Right lung (tissue), 10 donors: ENCODE measurements at places on chromosomes 16 and 17.

DNA sequence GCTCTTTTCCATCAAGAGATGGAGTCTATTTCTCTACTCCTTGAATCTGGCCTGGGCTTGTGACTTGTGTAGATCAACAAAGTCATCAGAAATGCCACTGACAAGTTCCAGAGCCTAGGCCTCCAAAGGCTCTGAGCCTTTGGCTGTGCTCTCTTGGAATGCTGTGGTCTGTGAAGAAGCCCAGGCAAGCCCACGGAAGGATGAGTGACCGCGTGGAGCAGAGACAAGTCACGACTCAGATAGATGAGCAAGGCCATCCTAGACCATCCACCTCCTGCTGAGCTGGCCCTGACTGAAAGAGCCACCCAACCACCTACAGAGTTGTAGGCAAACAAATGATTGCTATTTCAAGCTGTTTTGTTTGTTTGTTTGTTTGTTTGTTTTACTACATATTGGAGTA is 11.6 kb upstream of the ICAM2 start:
- DNase-seq, result no peak

DNA sequence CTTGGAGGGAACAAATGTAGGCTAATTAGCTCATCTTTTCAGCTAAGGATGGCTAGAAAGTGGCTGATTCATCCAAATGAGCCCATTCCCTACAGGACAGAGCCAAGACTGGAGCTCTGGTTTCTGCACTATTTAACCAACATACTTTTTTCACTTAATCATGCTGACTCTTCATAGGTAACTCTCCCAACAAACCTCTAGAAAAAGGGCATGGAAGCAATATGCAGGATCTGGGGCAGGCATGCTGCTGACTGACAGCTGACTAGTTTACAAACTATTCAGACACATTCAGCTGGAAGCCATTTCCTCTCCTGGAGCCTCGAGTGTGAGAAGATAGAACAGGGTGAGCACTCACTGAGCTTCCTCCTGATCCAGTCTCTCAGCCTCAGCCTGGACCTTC is 6.2 kb downstream of the BECN1 start:
- DNase-seq, result no peak

- no peak for DNase-seq
These were observed 4.9 kb downstream of the LASP1 start for GRCh38 chr17:38874505-38875400.

DNA sequence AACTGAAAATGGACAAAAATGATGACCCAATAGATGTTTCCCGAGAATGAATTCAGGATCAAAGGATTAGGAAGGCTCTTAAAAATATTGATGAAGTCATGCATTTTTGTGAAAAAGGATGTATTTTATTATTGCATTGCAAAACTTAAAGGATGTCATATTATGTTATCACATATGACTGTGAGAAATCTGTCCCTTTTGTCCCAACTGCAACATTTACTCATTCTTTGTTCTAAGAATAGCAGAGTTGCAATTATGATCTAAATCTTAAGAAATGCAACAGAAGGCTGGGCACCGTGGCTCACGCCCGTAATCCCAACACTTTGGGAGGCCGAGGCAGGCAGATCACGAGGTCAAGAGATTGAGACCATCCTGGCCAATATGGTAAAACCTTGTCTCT is 13.1 kb upstream of the MYH13 start:
- DNase-seq, result no peak

- DNase-seq, result no peak
These were observed 24.8 kb upstream of the CACNA1H start for GRCh38 chr16:1127971-1128715.

DNA sequence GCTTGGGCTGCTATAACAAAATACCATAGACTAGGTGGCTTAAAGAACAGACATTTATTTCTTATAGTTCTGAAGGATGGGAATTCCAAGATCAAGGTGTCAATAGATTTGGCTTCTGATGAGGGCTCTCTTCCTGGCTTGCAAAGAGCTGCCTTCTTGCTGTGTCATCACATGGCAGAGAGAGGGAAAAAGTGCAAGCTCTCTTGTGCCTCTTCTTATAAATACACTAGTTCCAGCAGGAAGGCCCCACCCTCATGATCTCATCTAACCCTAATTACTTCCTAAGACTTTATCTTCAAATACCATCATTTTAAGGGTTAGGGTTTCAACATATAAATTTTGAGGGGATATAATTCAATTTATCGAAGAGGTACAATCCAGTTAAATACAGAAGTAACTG is 30.6 kb downstream of the ABCA9 start:
- no peak for DNase-seq

DNA sequence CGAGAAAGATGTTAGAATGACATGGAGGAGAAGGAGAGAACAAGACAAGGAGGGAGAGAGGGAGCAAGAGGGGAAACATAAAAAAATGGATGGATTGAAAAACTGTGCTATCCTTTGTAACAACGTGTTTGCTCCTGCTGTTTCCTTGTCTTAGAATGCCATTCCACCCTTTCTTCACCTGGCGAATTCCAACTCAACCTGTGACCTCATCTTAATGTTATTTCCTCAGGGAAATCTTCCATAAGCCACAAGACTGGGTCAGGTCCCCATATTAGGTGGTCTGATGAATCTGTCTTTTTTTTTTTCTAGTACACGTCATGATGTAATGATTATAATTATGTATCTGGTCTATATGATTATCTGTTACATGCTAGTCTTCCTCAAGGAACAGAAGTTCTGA is 195.0 kb upstream of the MAF start:
- no peak for DNase-seq

- no peak for DNase-seq
These were observed 14.8 kb upstream of the PVALEF start for GRCh38 chr17:81150377-81151077.

DNA sequence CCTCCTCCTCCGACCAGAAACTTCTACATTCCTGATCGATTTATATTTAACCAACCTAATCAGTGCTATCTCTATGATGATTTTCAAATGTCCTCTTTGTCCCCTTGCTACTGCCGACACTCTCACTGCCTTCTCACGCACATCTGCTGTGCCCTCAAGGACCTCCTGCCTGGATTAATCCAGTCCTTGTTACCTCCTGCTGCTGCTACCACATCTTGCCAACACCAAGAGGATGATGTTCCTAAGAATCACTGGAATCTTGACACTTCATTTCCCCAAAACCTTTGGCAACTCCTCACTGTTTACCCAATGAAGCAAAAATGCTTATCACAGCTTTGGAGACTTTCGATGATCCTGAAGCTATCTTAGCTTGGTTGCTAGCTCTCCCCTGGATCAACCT is 287.3 kb upstream of the AXIN2 start:
- DNase-seq, result no peak

GRCh38 chr16:19850131-19850817 is 34.4 kb downstream of the GPRC5B start:
- DNase-seq, result no peak

DNA sequence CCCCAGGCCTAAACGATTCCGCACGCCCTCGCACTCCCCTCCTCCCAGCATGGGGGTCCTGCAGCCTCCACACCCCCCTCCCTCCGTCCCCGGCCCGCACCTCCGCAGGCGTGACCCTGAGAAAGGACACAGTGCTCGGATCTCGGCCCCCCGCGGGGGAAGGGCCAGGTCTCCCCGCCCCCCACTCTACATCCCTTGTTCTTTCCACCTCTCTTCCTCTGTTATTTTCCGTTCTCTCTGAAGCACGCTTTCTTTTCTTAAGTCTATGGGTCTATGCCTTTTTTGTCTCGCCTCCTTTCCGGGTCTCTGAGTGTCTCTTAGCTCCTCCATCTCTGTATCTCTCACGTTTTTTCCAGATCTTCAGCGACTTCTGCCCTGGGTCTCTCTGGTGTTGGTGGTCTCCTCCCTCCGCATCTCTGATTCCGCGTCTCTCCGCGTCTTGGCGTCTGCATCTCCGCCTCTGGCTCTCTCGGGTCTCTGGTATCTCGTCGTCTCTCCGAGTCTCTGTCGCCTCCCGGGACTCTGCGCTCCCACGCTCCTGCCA is 2.1 kb upstream of the HES7 start:
- no peak for DNase-seq

- DNase-seq, result no peak
These were observed 26.4 kb upstream of the ABR start for GRCh38 chr17:1206026-1206777.

DNA sequence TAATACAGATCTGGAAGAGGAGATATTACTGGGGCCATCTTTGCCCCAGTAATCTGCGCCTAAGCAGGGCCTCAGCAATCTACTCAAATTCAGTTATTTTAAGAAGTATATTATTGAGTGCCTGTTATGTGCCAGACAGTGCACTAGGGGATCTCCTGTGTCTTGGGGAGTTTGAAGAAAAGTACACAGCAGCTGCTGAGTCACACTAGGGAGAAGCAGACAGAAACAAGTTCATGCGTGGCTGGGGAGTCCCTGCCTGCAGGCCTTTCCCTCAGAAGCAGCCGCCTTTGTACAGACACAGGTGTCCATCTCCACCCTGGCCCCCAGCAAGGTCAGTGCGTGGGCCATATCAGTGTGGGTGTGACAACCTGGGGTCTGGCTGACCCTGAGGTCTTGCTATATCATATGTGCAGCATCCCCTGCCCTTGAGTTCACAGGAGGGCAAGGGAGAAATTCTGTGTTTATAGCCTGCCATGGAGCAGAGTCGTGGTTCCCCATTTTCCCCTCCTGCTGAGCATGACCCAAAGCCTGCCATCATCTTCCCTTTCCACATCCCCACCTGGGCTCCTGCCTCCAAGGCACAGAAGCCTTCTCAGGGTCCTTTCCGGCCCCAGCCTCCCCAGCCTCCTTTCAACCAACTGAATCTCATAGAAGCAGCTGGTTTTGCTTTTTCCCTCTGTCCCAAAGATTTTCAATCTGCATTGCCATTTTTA is 229.9 kb upstream of the SDK2 start:
- DNase-seq, result no peak

GRCh38 chr17:63984236-63984635 is 11.5 kb upstream of the SCN4A start:
- no peak for DNase-seq

GRCh38 chr17:36124879-36125824 is 21.5 kb downstream of the CCL4 start:
- DNase-seq, result no peak

DNA sequence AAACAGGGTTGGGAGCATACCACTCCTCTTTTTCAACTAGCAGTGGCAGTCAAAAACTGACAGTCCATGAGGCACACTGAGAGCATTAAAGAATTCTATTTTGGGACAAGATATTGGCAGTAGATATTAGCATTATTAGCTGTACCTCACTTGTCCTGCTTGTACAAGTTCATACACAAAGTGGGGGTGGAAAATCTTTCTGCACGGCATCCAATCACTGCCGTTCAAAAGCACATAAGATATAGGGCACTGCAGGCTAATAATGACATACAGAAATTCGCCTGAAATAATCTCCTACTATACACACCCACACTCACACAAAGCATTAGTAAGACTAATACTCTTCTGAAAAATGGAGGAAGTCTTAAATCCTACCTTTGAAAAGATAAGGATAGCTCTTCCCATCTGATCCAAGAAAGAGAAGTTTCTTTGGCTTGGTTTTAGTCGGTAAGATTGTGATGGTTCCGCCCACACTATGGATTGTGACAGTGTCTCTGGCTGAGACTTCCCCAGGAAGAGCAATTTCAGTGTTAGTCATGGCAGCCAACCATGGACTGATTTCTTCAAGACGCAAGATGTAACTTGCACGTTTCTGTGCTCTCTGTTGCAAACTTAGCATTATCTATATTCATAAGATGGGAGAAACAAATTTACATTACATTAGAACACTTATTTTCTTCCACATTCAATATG is 40.6 kb upstream of the ARL6IP1 start:
- DNase-seq, result no peak

- DNase-seq, result no peak
These were observed 232.3 kb upstream of the NLRP1 start for GRCh38 chr17:5816491-5817070.

DNA sequence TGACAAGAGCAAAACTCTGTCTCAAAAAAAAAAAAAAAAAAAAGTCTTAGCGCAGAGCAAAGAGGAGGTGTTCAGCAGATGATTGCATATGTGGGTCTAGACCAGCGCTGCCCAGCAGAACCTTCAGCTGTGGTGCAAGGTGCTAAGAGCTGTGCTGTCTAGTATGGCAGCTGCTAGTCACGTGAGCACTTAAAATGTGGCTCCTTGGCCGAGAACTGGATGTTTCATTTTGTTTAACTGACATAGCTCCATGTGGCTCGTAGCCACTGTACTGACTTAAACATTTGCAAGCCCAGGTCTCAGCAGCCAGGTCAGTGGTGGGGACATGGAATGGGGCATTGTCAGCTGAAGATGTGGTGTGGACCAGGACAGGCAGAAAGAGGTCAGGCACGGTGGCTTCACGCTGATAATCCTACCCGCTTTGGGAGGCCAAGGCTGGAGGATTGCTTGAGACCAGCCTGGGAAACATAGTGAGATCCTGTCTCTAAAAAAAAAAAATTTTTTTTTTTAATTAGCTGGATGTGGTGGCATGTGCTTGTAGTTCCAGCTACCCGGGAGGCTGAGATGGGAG is 9.2 kb downstream of the C1QTNF1 start:
- DNase-seq, result no peak

DNA sequence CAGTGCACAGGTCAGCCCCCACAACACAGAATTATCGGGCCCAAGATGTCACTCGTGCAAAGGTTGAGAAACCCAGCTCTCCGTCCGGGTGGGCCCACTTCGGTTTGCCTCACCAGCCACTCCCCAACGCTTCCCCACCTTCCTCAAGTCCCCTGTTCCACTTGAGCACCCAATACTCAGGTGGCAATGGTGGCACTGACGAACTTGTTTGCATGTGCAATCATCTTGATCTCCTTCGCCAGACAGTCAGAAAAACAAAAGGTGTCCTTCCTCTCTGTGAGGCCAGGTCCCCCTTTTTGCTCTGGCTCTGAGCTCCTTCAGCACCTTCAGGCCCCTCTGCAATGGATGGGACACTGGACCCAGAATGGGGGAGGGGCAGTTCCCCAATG is 3.7 kb downstream of the GGA2 start:
- DNase-seq, result no peak

GRCh38 chr16:87465306-87465705 is 27.5 kb downstream of the ZCCHC14 start:
- no peak for DNase-seq

DNA sequence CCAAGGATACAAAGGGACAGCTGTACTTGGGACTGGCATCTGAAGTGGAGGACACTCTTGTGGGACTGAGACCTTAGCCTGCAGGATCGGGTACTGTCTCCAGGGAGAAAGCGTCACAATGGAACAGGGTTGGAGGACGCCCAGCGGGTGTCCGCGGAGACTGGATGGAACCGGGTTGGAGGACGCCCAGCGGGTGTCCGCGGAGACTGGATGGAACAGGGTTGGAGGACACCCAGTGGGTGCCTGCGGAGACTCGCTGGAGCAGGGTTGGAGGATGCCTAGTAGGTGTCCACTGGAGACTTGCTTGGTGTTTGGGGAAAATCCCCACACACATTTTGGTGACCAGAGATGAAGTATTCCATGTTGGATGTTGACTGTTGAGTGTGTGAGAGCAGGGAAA is at the start of gene MYADML2:
Gene MYADML2 (minus strand): TSS at position 45 of the 400 bp plus-strand sequence. CDS start 5,492 bp downstream, outside the sequence.
- no peak for DNase-seq

GRCh38 chr16:67447508-67448076 is 16.7 kb downstream of the HSD11B2 start:
- DNase-seq, result peak; percentile 81

- no peak for DNase-seq
These were observed 58.2 kb downstream of the TK2 start for GRCh38 chr16:66491716-66492064.

GRCh38 chr17:67390646-67391361 is 13.7 kb downstream of the PITPNC1 start:
- no peak for DNase-seq

- DNase-seq, result no peak
These were observed 458 bp downstream of the GFOD2 start for GRCh38 chr16:67718668-67719047.
